ENCODE measurements at places on chromosomes 1 and 21.

DNA sequence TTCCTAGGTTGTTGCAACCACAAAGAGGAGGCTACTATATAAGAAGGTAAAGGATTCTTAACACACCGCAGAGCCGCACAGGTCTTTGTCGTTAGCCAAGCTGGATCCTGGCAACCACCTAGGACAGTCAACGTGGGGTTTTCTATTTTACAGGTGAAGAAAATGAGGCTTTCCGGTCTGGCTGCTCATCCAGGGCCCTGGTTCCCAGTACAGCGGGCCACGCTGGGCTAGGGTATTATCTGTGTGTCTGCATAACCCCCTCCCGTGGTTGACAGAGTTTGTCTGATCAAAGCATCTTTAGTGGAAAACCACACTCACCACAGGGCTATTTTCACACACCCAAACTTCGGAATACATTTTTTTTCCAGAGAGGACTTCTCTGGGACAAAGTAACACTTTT lies 39.0 kb upstream of the PDE9A start:
- no peaks in the 10 kb centered on the region for H3K36me3 ChIP-seq
- H3K27ac ChIP-seq = no peak overlapping the region
- DNase-seq = no peak
- H3K4me1 ChIP-seq = no peaks in the 10 kb centered on the region
- H3K4me3 ChIP-seq = no peak overlapping the region

- H3K27me3 ChIP-seq = no peaks in the 10 kb centered on the region
- peak overlapping the region; percentile 97 for H3K27ac ChIP-seq
- peak overlapping the region; percentile 95 for H3K4me3 ChIP-seq
- DNase-seq = peak; percentile 59
Observed at GRCh38 chr1:179883745-179884138, 1.7 kb downstream of the TOR1AIP1 start.

GRCh38 chr21:31509194-31510017 lies 150.1 kb upstream of the SOD1 start:
- no peaks in the 10 kb centered on the region for H3K36me3 ChIP-seq
- H3K4me3 ChIP-seq = no peak overlapping the region
- no peak for DNase-seq
- no peaks in the 10 kb centered on the region for H3K27me3 ChIP-seq
- no peak overlapping the region for H3K27ac ChIP-seq

DNA sequence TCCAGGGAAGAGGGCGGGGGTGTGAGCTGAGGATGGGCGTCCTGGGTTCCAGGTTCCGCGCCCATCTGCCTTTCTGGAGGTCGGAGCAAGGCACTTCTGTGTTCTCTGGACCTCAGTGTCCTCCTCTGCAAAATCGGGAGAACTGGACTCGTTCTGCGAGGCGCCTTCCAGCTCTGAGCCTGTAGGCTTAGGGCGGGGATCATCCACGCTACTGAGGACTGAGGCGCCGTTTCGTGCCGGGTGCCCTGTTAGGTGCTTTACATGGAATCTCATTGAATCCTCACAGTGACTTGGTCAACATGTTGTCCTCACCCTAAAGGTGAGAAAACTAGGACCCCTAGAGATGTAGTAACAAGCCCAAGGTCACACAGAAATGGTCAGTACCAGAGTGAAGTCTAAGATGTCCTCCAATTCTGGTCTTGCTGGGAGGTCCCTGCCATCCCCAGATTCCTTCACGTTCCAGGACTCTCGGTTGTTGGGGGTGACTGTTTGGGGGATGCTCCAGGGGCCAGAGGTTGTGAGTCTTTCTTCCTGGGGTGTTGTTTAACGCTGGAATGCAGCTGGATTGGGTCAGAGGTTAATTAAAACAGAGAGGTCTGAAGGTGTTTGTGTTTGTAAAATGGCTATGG lies 677 bp downstream of the PRKAA2 start:
- no peaks in the 10 kb centered on the region for H3K36me3 ChIP-seq
- peak overlapping the region; percentile 57 for H3K4me3 ChIP-seq
- H3K27me3 ChIP-seq = no peaks in the 10 kb centered on the region
- H3K27ac ChIP-seq = no peak overlapping the region
- no peaks in the 10 kb centered on the region for H3K4me1 ChIP-seq

GRCh38 chr1:112172294-112172882 lies 182.9 kb upstream of the KCND3 start:
- H3K36me3 ChIP-seq = no peaks in the 10 kb centered on the region
- H3K4me3 ChIP-seq = no peak overlapping the region
- H3K27ac ChIP-seq = no peak overlapping the region
- H3K4me1 ChIP-seq = no peaks in the 10 kb centered on the region

All from MM.1S (cell line).